ENCODE measurements at places on chromosomes 11 and 22.

- no peak for DNase-seq
Observed at GRCh38 chr11:121123496-121124069, 22.5 kb downstream of the TECTA start.

DNA sequence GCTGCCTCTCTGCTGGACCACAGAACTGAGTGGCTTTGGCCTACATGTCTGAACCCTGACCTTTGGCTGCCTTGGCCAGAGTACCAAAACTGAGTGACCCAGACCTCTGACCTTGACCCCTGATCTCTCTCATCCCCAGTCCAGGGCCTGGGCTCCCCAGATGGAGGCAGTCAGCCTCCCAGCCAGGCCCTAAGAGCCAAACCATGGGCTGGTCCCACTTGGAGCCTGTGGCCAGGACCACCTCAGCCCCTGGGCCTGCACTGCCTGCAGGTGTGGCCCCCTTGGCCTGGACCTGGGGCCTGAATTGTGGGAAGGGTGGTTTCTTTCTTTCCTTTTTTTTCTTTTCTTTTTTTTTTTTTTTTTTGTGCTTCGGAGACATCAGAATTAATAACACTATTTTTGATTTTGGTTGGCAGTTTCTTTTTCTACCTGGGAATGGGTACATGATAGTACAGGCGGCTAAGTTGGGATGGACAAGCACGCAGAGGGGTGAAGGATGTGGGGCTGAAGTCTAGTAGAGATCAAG lies 806 bp upstream of the SIPA1 start:
- DNase-seq, result no peak

GRCh38 chr11:87298155-87298554 lies 260.4 kb downstream of the TMEM135 start:
- no peak for DNase-seq

DNA sequence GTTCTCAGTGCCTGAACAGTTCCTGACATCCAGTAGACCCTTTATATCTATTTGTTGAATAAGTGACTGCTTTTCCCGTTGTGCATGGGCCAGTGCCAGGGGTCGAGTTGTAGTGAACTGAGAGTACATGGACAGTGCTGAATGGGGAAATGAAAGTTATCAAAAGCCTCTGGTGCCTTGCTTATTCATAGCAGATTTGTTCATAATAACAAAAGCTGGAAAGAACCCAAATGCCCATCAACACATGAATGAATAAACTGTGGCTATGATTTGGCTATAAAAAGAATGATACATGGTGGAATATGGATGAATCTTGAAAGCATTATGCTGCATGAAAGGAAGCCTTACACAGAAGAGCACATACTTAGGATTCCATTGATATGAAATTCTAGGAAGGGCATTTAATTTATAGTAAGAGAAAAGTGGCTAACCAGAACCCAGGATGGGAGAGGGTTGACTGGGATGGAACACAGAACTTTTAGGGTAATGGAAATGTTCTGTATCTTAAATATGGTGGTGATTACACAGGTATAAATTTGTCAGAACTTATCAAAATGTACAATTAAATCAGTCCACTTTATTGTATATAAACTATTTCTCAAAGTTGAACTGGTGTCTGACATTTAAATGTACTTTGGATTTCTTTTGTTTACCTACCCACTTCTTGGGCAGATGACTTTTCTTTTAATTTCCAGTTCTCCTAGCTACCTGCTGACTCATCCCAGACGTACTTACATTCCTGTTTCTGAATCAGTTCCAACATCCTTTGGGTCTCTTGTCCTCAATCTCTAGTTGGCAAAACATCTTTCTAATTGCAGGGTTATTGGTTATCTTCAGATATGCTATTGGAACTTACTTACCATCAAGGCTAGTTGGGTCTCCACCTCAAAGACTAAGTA lies 42.8 kb downstream of the PACS1 start:
- no peak for DNase-seq

DNA sequence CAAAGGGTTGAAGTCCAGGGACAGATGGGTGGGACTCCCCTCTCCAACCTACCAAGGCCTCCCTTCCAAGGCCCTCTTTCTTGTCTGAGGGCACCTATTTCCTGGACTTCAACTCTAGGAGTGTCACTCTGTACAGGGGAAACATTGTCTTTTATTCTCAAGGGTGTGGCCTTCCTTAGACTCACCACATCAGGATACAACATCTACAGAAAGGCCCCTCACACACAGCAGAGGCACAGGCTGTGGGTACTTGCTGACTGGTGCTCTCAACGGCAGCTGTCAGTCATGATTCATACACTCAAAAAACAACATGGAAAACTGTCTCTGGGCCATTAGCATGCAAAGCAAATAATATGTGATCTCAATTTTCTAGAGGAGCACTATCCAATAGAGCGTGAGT lies 78.0 kb downstream of the RCN1 start:
- DNase-seq, result no peak

DNA sequence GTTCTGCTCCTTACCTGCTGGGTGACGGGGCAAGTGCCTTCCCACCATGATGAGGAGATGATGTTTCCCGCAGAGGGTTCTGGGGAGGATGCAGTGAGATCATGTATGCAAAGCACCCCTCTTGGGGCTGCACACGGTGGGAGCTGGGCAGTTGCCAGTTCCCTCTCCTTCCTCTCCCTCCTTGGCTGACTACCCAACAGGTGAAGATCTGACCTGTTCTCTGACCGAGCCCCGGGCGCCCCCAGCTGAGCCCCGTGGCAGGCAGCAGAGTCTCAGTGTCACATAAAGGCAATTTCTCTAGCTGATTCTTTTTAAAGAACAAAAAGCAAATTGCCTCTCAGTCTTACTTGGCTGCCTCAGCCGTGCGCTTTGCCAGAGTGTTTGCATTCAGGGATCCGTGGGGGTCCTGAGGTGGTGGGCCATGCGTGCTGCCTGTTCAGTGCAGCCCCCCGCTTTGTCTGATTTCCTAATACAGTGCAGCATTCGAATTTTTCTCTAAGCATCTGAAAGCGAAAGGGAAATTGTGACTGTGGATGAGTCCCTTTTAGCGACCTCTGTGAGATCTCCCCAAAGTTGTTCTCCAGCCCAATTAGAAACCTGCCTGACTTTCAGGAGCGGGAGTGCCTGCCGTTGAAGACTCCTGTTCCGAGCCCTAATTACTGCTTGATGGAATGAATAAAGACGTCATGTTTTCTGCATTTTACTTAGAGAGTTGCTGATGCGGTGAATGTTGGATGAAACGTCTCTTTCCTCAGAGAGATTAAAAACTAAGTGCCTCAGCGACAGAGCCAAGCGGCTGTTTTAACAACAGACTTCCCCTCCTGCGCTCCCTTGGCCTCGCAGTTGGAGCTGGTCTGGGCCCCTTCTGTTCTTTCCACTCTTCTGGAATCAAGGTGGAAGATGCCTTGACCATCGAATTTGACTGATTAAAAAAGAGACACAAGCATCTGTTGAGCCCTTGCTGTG lies 86.0 kb downstream of the GRIK4 start:
- DNase-seq, result no peak
